ENCODE measurements at places on chromosomes 1 and 21.

DNA sequence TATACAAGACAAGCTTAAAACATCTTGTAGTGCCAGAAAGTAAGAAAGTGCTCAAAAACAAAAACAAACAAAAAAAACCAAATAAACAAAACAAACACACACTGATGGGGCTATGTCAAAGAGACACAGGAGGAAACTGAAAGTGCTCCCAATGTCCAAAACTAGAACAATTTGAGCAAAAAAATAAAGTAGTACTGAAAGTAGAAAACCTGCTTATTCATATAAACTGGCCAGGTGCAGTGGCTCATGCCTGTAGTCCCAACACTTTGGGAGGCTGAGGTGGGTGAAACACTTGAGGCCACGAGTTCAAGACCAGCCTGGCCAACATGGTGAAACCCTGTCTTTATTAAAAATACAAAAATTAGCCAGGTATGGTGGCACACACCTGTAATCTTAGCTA is 129.9 kb downstream of the GLUL start:
- no peak for DNase-seq

DNA sequence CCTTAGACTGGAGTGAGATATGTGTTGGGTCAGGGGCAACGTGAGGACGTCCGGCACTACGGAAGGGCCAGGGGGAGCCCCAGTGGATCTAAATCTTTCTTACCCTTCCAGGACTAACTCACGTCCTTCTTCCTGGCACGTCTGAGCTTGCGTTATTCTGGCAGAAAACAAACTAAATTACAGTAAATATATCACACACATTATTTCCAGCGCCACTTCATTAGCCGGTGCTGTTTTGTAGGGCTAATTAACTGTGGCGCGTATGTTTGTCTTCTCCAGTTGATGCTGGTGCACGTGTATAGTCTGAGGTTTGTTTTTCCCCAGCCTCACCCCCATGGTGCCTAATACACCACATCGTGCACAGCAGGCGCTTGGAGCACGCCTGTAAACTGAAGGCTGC is 59.2 kb downstream of the TLR5 start:
- no peak for DNase-seq

DNA sequence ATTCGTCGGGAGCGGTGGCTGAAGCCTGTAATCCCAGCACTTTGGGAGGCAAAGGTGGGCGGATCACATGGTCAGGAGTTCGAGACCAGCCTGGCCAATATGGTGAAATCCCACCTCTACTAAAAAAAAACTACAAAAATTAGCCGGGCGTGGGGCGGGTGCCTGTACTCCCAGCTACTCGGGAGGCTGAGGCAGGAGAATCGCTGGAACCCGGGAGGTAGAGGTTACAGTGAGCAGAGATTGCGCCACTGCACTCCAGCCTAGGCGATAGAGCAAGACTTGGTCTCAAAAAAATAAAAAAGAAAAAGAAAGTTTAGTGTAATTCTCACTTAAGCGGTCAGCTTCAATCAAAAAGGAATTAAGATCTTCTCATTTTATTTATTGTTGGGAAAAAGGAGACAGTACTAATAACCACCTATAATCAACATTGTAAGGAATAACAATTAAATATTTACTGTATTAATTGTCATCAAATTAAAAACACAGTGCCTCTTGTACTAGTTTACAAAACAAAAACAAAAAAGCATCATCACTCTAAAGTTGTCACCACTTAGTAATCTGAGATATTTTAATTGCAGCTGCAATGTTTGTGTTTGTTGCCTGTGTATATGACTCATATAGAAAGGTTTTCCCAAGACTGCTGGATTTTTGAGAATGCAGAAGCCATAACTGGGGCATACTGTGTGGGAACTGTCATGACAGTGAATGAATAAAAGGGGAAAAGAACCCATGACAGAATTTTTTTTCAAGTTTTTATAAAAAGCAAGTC is 3.7 kb downstream of the FBXO42 start:
- peak; percentile 91 for DNase-seq

DNA sequence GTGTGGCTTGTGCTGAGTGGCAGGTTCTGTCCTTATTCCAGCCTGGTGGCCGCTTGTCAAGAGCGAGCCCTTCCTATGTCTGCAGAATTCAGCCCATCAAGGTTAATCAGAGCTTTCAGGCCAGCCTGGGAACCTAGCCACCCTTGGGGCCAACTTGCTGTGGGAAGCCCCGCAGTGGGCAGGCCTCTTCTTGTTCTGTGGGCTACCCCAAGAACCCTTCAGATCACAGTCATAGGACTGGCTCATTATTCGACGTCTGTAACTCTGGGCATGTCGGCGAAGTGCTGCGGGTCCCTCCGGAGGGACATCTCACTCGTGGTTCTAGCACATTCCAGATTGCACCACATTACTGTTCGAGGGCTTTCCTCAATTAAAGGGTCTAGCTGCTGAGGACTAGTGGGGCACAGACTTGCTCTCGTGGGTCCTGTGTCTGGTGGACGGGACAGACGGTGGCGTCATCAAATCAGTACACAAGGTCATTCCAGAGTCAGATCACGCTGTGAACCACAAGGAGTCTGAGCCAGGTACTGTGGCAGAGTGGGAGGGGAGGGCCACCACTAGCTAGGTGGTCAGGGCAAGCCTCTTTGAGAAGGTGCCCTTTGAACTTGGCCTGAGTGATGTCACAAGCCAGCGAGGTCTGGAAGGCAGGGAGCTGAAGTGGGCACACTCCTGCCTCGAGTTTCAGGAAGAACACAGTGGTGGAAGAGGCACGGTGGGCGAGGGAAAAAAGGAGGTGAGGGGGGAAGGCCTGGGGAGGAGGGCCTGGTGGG is 20.3 kb upstream of the TNFRSF1B start:
- no peak for DNase-seq

DNA sequence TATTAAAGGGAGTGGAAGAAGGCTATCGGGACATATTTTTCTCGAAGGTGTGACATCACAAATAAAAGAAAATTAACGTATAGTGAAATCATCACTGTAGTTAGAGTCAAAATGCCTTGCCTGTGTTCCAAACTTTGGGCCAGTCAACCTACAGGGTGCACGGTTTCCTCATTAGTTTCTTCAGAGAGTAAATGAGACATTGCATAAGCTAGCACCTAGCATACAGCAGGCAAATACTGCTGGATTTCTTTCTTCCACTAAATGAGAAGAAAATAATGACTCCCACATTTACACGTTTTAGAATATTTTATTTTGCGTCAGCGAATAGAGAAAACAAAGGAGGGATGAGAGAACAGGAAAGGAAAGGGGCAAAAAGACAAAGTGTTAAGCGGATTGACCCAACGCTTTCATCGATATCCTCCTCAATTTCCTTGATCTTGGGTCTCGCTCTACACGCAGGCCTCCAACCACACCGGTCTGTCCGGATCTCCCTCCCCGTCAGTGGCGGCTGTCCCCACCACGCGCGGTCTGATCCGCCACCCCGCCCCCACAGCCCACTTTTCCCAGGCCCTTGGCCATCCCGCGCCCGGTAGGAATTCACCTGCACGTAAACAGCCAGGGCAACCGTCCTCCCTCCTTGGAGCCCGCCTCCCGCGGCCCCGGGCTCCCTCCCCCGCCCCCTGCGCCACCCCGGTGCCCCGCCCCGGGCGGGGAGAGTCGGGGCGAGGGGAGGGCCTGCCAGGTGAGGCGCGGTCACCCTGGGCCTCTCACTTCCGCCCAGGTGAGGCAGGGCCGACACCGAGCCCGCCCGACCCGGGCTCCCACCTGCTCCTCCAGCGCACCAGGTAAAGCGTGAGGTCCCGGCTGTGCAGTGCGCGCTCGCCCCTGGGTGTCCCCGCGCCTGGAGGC is at the start of gene PATJ:
TSS of gene PATJ (plus strand) at position 770 of the 909 bp plus-strand sequence. CDS start 20,413 bp downstream, outside the sequence.
- peak; percentile 67 for DNase-seq

DNA sequence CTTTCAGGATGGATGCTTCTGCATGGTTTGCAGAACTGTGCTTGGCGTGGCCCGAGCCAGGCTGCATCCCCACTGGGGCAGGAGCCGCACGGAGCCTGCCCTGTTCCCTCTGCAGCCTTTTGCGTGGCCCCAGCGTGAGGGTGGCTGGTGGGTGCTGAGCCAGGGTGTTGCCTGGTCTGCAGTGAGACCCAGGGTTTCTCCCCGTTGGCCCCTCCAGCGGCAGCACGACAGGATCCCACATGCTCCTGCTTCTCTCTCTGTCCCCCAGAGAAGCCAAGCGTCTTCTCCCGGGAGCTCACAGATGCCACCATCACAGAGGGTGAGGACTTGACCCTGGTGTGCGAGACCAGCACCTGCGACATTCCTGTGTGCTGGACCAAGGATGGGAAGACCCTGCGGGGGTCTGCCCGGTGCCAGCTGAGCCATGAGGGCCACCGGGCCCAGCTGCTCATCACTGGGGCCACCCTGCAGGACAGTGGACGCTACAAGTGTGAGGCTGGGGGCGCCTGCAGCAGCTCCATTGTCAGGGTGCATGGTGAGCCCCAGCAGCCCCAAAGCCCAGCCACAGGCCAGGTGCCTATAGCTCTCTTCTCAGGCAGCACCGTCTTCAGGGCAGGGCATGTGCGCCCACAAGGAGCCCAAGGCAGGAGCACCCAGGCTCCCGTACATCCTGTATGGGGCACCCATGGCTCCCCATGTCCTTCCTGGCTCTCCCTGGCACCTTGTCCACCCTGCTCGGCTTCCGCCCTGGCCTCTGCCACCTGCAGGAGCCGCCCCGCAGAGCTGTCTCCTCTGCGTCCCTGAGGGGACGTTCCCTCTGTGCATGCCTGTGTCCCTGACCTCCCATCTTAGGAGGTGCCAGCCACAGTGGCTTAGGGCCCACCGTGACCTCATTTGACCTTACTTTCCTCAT is 78.9 kb downstream of the OBSCN start:
- DNase-seq: no peak

DNA sequence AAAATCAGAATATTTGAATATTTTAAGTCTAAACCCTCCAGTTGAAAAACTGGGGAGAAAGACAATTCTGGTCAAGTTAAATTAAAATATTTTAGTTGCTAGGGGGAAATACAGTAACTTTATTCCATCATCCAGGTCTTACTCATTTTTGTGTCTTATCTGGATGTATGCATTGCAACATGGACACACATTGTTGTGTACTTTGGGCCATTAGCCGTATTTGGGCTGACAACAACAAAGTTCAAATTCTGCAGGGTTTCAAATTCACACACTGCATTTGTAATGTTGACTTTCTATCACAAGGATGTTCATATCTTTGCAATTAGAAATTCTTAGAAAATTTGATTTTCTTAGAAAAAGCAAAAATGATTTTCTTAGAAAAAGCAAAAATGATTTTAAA is 249.3 kb downstream of the BACH1 start:
- DNase-seq: no peak

- DNase-seq: no peak
These were observed 36.7 kb downstream of the PEX14 start for GRCh38 chr1:10511494-10511885.

- DNase-seq: no peak
These were observed 45.5 kb downstream of the OLFML2B start for GRCh38 chr1:161978011-161978790.

DNA sequence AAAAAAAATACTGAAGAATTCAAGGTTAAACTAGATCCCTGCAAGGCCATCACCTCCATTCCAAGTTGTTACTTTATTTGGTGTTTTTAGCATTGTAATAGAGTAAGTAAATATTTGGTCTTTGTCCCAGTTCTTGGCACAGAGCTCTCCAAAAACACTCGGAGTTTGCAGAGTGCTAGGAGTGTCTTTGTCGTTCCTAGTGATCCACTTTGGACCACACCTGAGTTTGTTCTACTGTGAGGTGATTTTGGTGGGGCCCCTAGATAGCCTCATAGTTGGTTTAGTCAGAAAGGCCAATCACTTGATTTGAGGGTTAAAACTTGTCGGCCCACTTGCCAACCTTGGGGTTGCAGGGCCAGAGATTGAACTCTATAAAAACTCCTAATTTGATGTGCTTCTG is 25.6 kb downstream of the SYNC start:
- no peak for DNase-seq

- DNase-seq: no peak
These were observed 8.8 kb upstream of the CAPN8 start for GRCh38 chr1:223674119-223674890.

DNA sequence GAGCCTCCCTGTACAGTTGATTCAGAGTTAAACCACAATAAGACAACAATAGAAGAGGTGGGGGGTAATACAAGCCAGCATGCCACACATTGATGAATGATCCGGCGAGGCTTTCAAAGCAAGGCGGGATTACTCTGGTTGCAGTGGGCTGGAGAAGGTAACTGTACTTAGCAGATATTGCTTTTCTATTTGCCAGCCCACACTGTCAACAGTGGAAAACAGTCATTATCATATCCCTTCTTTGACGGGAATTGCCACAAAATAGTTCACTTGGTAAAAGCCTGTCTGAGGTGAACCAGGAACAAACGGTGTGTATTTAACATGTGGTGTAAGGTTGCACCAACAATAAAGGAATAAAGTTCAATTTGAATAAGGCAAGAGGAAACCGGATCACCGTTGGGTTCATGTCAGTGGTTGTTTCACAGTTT is 5.8 kb upstream of the KCNJ15 start:
- no peak for DNase-seq

GRCh38 chr1:184075055-184076029 is 23.8 kb downstream of the TSEN15 start:
- peak; percentile 88 for DNase-seq

GRCh38 chr1:20993716-20994575 is 182.8 kb downstream of the EIF4G3 start:
- DNase-seq: no peak

- DNase-seq: no peak
These were observed 185.6 kb downstream of the PAPPA2 start for GRCh38 chr1:176648556-176648955.

DNA sequence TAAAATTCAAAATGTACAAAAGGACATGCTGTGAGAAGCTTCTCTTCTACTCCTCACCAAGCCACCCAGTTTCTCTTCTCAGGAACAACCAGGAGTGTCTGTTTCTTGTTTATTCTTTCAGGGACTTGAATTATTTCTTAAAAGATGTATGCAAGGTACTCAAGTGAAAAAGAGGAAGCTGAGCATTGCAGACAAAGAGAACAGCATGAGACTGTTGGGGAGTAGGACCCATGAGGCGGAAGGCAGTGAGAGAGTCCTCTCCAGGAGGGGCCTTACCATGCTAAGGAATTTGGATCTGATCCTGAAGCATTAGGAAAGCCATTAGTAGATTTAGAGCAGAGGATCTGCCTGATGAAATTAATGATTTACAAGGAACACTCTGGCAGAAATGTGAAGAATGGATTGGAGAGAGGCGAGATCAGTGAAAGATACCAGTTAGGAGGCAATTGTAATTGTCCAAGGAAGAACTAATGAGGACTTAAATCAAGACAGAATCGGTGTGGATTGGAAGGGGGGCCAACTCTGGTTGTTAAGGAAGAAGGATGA is 14.7 kb upstream of the SSX2IP start:
- DNase-seq: no peak

GRCh38 chr1:24720152-24720551 is 25.1 kb upstream of the CLIC4 start:
- no peak for DNase-seq

DNA sequence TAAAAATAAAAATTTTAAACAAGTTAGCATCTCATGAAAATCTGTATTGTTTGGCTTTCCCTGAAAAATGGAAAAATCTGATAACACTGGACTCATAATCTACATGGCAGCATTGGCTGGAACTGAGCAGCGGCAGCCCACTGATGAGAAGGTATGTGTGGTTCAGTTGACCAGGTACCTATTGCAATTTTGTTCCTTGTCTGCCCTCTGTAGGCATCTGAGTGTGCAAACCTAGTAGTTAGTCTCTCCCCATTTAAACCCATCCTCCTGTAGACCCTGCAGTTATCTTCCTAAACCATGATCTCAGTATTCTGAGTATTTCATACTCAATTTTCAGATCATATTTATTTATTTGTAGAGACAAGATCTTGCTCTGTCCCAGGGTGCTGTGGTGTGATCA is 59.4 kb upstream of the SERBP1 start:
- DNase-seq: peak; percentile 52
